ENCODE measurements at places on chromosomes 6 and 20.

DNA sequence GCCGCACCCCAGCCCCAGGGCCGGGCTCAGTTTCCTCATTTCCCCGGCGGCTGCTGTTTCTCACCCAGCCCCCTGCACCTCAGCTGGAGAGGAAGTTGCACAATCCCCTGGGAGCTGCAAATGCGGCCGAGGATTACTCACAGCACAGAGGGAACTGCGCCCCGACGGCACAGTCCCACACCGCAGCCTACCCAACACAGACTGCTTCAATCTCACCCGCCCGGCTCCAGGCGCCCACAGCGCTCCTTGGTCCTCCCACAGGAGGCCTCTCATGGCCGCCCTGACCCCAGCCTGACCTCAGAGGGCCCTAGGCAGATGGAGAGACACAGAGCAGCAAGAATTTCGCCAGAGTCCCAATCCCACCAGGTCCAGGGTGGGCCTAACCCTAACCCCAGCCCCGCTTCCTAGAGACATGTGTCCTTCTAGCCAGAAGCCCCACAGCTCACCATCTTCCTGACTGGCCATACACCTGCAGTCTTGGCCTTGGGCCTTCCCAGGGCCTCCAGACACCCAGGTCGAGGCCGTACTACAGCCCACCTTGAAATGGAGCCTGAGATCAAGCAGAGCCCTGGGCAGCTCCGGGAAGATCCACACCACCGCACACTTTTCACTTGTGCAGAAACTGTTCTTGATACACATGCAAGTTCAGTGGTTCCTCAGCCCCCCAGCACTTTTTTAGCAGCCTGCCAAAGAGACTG, 11.7 kb downstream of the TFEB start:
- DNase-seq, result peak; percentile 91

GRCh38 chr6:143513410-143513809, 1.9 kb upstream of the FUCA2 start:
- DNase-seq, result peak; percentile 82

DNA sequence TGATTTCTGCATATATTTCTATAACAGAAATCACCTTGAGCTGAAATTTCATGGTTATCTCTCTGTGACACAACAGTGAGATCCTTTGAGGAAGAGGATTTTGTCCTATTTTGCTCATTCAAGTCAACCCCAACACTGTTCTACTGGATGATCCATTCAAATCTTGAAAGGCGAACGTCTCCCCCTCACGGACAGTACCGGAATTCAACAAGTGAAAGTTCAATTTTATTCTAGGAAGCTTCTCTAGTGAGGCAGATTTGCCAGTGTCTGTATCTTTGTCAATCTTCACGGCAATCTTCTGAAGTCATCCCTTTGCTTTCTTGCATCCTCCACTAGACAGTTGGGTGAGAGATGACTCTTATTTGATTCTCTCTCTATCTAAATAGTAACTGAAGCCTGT, 91.7 kb upstream of the PDE7B start:
- peak; percentile 37 for DNase-seq

DNA sequence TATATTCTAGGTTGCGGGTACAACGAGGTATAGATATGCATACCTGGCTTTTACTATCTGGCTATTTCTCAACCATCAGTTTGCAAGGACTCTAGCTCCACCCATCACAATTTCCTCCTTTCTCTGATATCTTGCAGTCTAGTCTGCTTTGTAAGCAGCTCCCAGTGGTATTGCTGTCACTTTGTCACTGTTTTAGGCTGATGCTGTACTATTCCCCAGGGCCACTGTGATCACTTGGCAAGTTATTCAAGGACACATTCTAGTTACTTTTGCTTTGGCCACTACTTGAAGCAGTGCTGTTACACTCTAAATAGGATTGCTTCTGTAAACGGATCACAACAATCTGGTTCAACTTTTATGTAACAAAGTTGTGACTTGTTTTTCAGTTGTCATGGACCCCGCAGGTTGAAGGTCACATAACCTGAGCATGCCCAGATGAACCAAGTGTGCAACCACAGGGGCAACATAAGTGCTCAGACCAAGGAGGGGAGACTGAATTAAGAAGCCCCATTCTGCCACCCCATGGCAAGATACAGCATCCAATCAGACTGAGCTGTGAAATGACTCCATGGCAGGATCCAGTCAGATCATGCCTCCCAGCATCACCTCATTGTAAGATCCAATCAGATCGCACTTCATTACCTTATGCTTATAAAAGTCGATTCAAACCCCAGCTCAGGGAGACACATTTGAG, 588.4 kb upstream of the CITED2 start:
- DNase-seq, result no peak

GRCh38 chr6:111469543-111469942, 13.5 kb downstream of the REV3L start:
- no peak for DNase-seq
